ENCODE measurements at places on chromosomes 2 and 18. TPM values are rescaled to one million over a fixed set of nuclear protein-coding genes. Genes with fewer than 3 reads are reported as not detected.

DNA sequence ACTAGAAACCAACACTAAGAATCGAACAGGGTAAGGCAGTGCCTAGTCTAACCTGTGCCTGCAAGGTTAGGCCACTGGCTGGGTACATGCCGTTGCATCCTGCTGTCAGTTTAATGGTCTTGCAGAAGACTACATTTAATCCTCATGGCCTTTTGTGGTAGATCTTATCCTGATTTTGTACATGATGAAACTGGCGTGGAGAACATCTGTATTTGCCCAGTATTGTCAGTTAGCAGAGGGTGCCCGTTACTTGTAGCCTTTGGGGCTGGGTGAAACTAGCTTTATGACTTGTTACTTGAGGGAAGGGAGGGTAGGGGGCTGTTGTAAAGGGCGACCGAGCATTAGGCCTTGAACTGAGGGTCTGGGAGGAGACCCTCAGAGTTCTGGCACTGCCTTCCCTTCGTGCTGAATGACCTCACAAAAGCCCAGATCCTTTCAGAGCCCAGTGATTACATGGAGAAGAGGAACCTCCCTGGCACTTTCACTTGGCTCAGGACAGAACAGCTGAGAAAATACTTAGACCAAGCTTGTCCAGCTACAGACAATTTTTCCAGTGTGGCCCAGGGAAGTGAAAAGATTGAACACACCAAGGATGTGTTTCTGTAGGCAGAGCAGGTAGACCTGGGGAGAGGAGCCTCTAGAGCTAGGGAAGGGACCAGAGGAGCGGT lies 19.5 kb downstream of the SLC20A1 start:
- DNase-seq: no peak

DNA sequence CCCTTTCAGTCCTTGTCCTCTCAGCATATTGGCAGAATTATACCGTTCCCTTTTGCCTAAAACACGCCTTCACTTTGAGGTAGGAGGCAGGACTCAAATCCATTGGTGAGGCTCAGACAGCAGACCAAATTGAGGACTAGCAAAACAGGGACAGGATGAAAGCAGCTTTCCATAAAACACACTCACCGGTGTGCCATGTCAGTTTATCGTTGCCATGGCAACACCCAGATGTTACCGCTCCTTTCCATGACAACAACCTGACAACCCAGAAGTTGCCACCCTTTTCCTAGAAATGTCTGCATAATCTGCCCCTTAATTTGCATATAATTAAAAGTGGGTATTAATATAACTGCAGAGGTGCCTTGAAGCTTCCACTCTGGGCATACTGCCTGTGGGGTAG lies 730.4 kb downstream of the METTL4 start:
- DNase-seq: no peak

DNA sequence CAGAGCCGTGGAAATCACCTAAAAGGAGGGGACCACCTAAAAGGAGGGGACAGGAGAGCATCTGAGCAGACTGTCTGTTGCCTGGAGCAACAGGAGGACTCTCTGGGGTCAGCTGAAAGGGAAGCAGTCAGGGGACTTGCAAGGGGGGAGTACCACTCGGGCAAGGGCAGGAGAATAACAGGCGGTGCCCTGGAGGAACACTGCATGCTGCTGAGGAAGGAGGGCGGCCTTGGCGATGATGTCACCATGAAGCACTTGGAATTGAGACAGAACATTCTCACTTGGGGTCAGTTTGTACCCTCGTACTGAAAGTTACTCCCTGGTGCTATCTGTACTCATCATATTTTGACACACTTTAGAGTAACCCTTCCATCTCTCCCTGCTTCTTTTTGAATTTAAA lies 18.4 kb downstream of the SIX3 start:
- no peak for DNase-seq

- no peak for DNase-seq
These were observed 400.2 kb upstream of the MYT1L start for GRCh38 chr2:2731101-2731815.

DNA sequence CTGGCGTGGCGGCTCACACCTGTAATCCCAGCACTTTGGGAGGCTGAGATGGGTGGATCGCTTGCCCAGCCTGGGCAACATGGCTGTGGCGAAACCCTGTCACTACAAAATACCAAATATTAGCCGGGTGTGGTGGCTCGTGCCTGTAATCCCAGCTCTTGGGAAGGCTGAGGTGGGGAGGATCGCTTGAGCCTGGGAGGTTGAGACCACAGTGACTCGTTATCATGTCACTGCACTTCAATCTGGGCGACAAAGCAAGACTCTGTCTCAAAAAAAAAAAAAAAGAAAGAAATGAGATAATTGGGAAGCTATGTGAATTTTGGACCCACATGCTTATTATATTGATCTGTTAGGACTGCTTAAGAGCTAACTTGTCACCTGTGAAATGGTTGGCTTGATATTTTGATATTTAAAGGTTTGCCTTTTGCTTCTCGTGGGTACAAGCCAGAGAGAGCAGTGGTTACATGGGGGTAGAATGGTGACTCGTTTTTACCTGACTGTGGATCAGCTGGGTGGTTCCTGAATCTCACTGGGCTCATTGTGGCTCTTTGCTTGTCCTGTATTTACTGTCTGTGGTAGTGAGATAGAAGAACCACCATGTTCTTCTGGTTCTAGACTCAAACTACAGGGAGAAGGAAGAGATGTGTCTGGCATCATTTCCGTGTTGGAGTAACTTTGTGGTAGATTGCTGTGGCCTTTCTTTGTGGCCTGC lies 28.9 kb downstream of the ZNF532 start:
- DNase-seq: no peak

GRCh38 chr2:61478086-61478485 lies 7.2 kb upstream of the USP34 start:
- DNase-seq: no peak

- no peak for DNase-seq
These were observed 16.9 kb upstream of the GNAL start for GRCh38 chr18:11672198-11672597.

GRCh38 chr2:178796079-178796677 lies 11.0 kb downstream of the TTN start:
- no peak for DNase-seq

GRCh38 chr18:74166386-74166785 lies 18.1 kb downstream of the TIMM21 start:
- DNase-seq: no peak

- DNase-seq: no peak
These were observed 28.0 kb downstream of the APCDD1 start for GRCh38 chr18:10482363-10482984.

DNA sequence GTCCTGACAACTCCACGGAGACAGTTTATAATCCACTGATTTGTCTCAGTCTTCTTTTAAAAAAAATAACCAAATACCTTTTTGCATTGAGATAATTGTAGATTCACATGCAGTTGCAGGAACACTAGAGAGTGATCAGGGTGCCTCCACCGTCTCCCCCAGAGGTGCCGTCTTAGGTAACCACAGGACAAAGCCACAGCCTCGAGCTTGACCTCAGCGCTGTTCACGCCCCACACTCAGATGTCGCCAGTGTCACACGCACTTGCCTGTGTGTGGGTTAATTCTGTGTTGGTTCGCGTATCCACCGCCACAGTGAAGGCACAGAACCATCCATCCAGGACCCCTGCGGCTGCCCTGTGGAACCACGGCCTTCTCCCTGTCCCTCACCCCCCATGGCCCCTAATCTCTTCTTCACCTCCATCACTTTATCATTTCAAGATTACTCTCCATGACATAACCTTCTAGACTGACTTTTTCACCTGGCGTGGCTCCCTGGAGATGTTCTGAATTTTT lies 295.0 kb upstream of the HDAC4 start:
- DNase-seq: no peak

- no peak for DNase-seq
These were observed 31.0 kb downstream of the M1AP start for GRCh38 chr2:74617122-74617521.

DNA sequence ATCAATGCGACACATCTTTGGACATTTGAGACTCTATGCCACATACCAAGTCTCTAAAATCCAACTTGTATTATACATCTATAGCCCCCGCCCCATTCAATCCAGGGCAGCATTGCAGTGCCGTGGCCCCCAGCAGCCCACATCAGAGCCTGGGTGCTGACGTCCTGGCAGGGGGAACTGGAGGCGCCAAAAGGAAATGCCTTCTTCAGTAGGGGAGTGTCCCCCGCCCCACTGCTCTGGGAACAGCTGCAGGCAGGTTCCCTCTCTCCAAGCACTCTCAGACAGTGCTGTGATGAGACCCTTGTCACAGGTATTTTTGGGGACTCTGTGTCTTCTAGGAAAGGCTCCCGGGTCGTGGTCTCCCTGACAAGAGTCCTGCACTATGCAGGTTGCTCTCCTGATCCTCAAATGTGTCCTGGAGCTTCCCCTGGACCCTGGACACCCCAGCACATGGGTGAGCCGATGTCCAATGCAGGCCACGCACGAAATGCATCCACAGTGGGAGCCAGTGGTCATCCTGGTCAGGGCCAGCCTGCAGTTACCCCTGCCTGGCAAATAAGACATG lies 188.7 kb downstream of the RTP5 start:
- no peak for DNase-seq

- DNase-seq: no peak
These were observed 120.7 kb downstream of the INHBB start for GRCh38 chr2:120466704-120467054.

DNA sequence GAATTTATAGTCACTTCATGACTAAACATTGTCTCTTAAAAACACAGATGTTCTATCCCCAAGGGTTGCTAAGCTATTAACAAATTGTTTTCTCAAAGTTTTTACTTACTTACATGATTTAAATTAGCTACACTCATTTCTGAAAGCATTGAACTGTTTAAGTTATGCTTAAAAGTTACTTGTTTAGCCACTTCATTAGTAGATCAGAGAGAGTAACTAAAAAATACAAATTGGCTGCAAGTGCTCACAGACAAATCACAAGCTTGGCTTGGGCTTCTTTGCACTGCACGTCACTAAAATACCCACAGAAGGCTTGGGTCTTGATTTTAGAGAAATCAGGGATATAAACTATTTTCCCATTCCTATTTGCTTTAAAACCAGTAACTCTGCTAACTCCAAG lies 114.1 kb upstream of the SMAD7 start:
- no peak for DNase-seq

DNA sequence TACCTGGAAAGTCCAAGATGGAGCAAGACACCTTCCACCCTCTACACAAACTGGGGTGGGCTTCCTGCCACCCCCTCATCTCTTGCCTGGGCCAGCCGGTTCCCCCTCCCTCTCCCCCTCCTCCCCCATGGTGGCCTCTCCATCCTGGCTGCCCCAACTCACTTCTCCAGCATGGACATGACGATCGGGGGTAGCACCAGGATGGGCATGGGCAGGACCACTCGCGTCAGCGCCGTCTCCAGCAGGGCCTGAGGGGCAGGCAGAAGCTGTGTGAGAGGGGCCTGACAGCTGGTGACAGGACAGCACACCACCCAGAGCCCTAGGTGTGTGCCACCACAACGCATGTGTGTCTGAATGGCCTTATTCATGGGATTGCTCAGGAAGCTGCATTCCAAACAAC lies 51.0 kb downstream of the EMX1 start:
- DNase-seq: no peak

DNA sequence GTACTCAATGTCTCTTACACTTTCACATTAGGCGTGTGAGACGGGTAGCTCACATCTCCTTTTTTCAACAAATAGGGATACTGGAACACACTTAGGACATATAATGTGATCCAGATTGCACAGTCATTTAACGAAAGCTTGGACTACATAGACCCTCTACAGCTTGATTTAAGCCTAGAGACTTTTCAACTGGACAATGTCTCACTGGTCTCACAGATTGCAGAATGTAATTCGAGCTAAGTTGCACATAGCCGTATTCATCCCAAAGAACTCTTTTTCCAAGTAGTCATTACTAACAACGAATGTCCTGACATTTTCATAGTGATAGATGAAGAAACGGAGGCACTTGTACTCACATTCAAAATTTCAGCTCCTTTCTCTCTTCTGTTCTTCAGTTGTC lies 612.1 kb downstream of the ZEB2 start:
- no peak for DNase-seq

- DNase-seq: no peak
These were observed 498 bp downstream of the ITGAV start for GRCh38 chr2:186590350-186590758.

DNA sequence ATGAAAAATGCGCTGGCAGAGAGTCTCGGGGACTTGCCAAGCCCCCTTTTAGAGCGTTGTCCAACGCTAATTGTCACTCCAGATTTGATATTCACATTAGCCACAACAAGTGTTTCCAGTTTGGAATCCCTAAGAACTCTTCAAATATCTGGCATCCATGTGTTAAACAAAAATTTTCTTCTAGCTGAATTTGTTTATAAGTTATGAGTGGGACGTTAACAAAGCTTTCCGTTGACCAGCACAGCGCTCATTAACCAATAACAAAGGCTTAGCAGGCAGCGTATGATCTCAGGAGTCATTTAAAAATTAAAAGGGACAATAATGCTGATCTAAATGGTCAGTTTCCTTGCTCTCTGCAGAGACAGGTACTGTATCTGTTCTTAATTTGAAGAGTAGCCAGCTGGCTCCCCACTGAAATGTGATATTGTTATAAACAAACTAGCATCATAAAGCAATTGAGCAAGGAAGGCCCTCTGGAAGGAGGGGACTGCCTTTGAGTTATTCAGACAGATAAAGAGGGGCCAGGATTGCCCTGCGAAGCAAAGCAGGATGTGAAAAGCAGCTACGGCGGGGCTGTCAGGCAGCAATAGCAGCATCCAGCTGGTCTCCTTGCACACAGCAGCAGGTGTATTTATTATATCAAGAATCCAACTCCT lies 337.2 kb upstream of the SALL3 start:
- no peak for DNase-seq

DNA sequence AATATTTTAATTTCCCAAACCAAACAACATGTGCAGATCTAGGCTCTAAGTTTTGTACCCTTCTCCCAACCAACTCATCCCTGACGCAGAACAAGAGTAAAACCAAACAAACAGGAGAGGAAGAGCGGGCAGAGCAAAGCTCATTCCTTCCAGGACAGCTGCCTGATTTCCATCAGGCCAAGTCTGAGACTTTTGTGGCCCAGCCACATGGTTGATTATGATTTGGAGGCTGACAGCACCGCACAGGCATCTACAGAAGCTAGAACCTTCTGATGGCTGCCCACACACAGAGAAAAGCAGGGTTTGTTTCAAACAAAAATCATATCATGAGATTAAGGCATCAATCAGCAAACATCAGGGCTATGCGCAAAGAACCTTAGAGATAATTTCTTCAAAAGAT lies 262.6 kb downstream of the TNS1 start:
- DNase-seq: no peak

LYG2 gene
- not detected for total RNA-seq

ABCG8 gene
- total RNA-seq: not detected

ITGA6 gene
- 164 TPM for total RNA-seq

NCKAP5 gene
- 4.5 TPM for total RNA-seq

CNGA3 gene
- not detected for total RNA-seq

TYMS gene
- 17.6 TPM for total RNA-seq

PLCD4 gene
- total RNA-seq: 3.9 TPM

COLEC12 gene
- total RNA-seq: 1.4 TPM

ERLEC1 gene
- 17.6 TPM for total RNA-seq

TSN gene
- 38.6 TPM for total RNA-seq

STK17B gene
- total RNA-seq: 7.9 TPM

FAM228A gene
- total RNA-seq: 0.19 TPM

INHA gene
- total RNA-seq: not detected

ARL4C gene
- 27.1 TPM for total RNA-seq

PPM1B gene
- total RNA-seq: 14.9 TPM

TCF23 gene
- not detected for total RNA-seq

SAG gene
- not detected for total RNA-seq

CXCR4 gene
- total RNA-seq: 5.7 TPM

SCYGR2 gene
- total RNA-seq: not detected
